CD4-positive, alpha-beta T cell treated with Interleukin-4 for 1 hour (primary cell): ENCODE measurements at places on chromosomes 1 and 21.

GRCh38 chr1:165628147-165628822 is 2.7 kb upstream of the MGST3 start:
- no peak for DNase-seq

GRCh38 chr1:206649261-206649921 is 14.1 kb downstream of the DYRK3 start:
- DNase-seq = no peak

- no peak for DNase-seq
Measured at GRCh38 chr1:116357487-116357886, 15.6 kb upstream of the ATP1A1 start.

- DNase-seq = no peak
Measured at GRCh38 chr1:42312576-42313212, 22.3 kb downstream of the FOXJ3 start.

- no peak for DNase-seq
Measured at GRCh38 chr1:153583976-153584375, 18.3 kb upstream of the S100A2 start.

- no peak for DNase-seq
Measured at GRCh38 chr1:162855461-162856150, 5.4 kb downstream of the CCDC190 start.

GRCh38 chr1:232596666-232597303 is 33.1 kb downstream of the SIPA1L2 start:
- DNase-seq = no peak

DNA sequence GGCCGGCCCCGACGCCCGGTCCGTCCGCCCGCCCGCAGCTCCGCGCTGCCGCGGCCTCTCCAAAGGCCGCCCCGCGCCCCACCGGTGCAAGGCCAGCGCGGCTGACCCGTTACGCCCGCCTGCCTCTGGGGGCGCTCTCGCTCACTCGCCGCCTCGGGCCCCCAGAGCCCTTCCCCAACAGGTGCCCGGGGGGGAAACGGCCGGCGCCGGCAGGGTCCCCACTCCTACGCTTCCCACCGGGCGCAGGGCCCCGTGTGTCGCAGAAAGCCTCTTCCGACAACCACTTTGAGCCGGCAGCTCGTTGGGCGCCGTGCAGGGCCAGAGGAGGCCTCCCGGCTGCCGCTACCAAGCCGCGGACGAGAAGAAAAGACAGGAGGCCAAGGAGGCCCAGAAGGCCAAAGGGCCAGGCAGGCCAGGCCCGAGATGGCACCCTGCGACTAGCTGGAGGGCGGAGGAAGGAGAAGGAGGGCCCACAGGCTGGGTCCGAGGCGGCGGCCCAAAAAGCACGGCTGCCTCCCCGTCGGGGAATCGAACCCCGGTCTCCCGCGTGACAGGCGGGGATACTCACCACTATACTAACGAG is 64.9 kb upstream of the FCGR2A start:
- peak; percentile 58 for DNase-seq

- no peak for DNase-seq
Measured at GRCh38 chr21:26833460-26833939, 11.7 kb downstream of the ADAMTS1 start.

DNA sequence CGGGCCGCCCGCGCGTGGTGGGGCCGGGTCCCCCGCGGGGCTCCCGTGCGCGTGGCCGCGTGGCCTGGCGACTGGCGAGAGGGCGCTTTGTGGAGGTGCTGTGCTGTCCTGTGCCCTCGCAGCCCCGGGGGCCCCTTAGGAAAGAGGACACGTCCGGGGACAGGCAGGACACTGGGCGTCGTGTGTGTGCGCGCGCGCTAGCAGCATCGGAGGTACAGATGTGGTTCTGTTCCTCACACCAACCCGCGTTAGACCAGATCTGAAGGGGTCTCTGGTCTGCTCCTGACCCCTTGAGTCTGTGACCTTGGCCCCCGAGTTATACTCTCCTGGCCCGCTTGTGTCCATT is 489 bp downstream of the ACTN2 start:
- no peak for DNase-seq

- no peak for DNase-seq
Measured at GRCh38 chr1:180264595-180264994, 34.5 kb downstream of the LHX4 start.

GRCh38 chr1:226497276-226497833 is 51.2 kb upstream of the STUM start:
- no peak for DNase-seq

DNA sequence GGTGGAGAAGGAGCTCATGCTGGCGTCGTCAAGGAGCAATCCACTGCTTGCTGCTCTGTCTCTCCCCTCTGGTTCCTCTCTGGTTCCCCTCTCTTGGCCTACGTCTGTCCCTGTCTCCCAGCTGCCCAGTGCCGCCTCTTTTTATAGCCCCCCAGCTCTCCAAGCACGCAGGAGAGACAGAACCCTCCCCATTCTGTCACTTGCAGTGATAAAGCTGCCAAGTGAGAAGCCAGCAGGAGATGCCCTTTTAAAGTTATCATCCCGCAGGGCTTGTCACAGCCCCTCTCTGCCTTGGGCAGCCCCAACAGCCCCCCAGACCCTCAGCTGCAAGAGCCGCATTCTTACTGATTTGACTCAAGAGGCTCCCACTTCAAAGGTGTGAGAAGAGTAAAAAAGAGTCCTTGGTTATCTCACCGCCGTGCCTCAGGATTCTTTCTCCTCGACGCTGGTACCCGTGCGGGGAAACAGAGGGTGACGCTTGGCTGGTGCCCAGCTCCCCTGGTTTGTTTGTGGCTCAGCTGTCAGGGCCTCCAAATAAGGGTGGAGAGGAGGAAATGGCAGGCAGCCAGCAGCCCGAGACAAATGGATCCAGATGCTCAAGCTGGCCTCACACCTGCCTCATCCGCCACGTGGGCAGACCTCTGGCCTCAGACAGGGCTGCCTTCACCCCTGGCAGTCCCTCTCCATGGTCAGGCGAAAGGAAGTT is at the start of gene NPPA:
Gene NPPA, minus strand, starts transcription at position 117 of the 706 bp plus-strand sequence. Its CDS starts 99 bp downstream, at position 18.
- DNase-seq = no peak

DNA sequence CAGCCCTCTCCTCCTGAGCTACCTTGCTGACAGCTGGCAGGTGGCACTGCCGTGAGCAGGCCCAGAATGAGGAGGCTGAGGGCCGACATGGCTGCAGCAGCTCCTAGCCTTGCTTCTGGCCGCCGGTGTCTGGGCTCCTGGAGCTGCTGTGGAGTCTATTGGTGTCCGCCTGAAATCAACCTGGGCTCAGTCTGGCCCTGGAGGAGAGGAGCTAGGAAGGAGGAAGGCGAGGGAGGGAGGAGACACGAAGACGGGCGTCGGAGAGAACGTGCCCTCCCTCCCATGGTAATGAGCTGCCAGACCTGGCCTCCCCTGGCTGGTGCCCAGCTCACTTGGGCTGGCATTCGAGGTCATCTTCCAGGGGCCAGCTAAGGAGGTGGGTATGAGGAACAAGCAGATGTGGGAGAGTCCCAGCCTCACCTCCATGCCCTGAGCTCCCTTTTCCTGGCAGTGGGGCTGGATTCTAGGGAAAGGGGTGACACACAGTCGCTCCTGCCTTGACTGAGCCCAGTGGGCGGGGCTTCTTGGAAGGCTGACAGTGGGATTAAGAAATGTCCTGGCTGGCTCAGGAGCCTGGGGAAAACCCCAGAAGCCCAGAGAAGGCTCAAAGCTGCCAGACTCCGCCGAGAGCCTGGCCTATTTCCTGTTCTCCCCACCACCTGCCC is at the start of gene PDZK1IP1:
Gene PDZK1IP1, minus strand, starts transcription at position 193 of the 665 bp plus-strand sequence. Its CDS starts 104 bp downstream, at position 89.
- DNase-seq = no peak

- no peak for DNase-seq
Measured at GRCh38 chr1:99447721-99448120, 183.4 kb downstream of the PLPPR4 start.

- DNase-seq = no peak
Measured at GRCh38 chr1:116814926-116815723, 60.9 kb downstream of the CD2 start.

GRCh38 chr1:178551307-178551706 is 38.4 kb downstream of the TEX35 start:
- no peak for DNase-seq

- no peak for DNase-seq
Measured at GRCh38 chr1:114251573-114251939, 97.9 kb upstream of the SYT6 start.

GRCh38 chr1:230286166-230286889 is 139.8 kb downstream of the PGBD5 start:
- no peak for DNase-seq

DNA sequence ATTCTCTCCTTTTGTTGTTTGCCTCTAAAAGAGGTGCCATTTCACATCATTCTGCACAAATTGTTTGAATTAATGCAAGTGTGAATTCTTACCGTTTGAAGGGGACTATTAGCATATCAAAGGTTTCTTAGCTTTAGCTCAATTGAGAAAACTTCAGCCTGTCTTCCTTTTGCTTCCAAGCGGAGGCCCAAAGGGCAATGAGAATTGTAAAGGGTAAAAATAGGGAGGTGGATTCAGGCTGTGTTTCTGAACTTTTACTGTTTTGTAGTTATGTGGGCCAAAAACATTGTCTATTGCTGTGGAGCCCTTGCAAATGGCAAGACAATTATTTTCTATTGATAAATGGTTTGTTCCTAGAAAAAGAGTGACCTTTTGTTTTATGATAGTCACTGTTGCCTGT is 3.6 kb downstream of the ADGRL2 start:
- DNase-seq = no peak

- DNase-seq = no peak
Measured at GRCh38 chr1:61951731-61952580, 209.7 kb downstream of the PATJ start.

DNA sequence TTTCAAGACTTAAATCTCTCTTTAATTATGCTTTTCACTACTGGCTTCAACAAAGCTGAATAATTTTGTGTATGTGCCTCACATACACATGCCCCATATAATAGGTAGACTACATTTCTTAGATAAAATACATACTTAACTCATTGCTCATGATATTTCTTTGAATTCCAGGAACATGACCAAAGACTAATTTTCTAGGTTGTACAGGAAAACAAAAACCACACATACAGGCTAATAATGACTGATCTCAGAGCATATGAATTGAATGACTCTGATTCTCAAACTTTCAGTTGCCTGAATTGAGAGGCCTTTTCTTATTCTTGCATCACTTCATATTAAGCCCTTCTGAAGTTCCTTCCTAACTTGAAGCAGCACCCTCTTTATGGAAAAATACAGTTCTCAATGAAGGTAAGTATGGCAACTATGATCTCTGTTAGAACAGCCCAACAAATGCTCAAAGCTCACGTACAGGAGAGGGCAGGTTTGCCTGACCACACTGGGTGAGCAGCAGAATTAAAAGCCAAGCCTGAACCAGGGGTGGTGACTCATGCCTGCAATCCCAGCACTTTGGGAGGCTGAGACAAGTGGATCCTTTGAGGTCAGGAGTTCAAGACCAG is 22.6 kb upstream of the UAP1 start:
- no peak for DNase-seq

GRCh38 chr1:204548265-204548664 is 32.1 kb downstream of the MDM4 start:
- DNase-seq = no peak

DNA sequence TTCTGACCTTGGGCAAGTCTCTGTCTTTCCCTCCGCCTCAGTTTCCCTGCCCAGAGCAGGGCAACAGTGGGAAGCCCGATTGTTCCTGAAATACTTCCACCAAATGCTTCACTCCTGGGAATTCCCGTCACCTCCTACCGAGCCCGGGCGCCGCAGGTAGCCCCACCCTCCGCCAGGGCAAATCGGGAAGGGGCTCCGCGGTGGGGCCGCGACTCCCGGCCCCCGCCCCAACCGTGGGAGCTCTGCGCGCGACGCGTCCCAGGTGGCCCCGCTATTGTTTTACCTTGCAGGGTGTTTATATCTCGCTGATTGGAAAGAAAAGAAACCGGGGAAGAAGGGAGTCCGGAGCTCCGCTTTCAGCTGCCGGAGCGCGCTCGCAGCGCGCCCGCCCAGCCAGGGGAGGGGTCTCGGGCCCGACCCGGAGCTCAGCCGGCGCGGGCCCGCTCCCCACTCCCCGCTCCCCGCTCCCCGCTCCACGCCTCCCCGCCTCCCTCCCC is 407 bp downstream of the IGSF3 start:
- no peak for DNase-seq

DNA sequence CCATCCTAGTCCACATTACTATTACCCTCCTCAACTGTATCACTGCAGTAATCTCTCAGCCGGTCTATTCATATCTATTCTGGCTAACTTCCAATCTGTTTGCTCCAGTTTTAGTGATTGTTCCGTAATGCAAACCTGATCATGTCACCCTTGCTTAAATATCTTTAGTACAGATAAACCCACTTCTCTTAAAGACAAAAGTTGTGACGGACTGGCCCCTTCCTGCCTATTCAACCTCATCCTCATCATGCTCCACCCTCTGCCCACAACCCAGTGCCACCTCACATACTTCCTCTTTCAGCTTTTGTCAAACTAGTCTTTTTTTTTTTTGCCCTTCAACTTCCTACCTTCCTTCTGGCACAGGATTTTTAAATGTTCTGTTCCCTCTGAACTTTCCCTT is 2.8 kb upstream of the C1orf162 start:
- DNase-seq = peak; percentile 90

- no peak for DNase-seq
Measured at GRCh38 chr1:21313203-21313885, 23.1 kb upstream of the ECE1 start.

DNA sequence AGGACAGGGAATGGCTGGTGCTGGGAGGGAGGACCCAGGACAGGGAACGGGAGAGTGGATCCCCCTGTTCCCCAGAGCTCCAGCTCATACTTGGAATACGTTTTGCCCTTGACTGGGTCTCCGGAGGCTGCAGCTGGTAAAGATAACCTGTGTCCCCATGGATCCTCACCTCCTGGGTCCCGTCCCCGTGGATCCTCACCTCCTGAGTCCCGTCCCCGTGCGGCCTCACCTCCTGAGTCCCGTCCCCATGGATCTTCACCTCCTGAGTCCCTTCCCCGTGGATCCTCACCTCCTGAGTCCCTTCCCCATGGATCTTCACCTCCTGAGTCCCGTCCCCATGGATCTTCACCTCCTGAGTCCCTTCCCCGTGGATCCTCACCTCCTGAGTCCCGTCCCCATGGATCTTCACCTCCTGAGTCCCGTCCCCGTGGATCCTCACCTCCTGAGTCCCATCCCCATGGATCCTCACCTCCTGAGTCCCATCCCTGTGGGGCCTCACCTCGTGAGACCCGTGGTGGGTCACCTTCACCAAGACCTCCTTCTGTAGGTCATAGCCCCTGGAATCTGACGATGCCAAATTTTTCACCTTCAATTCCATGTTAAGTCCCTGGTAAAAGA is 61.4 kb downstream of the SCCPDH start:
- no peak for DNase-seq
